ENCODE measurements at places on chromosomes 1 and 21.

- DNase-seq: no peak
These were observed 51.9 kb upstream of the ZNF326 start for GRCh38 chr1:89942825-89943658.

GRCh38 chr1:155974208-155975115, 3.9 kb downstream of the ARHGEF2 start:
- no peak for DNase-seq

DNA sequence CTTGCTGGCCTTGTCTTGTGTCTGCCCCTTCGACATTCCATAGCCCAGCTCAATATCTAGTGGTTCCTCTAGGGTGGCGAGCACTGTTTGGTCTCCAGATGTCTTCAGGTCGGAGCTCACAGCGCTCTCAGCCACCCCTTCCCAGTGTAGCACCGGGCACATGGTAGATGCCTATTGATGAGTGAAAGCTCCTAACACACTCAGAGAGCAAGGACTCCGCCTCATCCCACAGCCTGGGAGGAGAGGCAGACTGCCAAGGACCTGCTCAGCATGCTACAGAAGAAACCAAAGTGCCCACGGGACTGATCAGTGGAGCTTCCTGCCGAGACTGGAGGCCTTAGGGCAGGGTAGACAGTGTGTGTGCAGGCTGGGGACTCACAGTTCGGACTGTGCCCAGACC, 10.9 kb downstream of the PCSK9 start:
- DNase-seq: peak; percentile 85

GRCh38 chr1:170164103-170164763, 18.5 kb downstream of the NTMT2 start:
- no peak for DNase-seq

DNA sequence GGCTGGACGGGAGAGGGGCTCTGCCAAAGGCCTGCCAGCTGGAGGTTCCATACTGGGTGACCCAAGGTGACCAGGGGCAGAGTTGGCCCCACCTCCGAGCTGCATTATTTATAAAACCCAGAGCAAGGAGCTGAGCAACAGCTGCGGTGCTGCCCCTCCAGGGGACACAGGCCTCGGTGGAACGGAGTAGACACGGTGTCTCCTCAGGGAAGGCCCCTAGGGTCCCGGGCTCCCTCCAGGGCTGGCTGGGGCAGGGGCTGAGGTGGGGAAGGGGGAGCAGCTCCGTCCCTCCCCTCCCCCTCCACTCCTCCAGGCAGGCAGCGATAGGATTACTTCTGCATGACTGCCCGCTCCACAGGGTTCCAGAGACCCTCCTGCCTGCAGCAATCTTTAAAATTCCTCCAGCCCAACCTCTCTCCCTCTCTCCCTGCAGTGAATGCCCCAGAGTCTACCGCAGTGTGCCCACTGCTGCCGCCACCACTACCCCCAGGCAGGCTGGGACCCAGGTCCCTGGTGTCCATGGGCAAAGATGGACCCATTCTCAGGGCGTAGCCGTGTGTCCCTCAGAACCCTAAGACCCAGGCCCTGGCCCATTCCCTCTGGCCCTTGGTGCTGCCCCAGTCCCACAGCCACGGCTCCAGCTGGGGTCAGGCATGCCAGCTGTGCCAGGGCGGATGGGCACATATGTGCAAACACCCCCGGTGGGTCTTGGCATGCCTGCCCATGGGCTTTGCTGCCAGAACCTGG, 10.8 kb downstream of the AHDC1 start:
- DNase-seq: no peak

DNA sequence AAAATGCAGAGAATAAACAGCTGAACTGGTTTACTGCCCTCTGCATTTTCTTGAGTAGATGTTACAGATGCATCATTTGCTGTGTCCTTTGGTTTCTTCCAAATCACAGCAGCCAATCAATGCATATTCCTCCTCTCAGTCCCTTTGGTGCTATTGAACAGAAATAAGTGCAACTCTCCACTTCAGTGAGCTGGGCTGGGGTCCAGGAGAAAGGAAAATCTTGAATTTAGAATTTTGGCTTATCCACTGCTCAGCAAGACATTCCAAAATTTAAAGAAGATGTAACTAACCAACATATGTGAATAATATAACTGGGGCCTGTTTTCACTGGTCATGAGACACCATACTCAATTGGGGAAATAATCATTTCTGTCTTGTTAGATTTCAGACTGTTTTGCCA, 39.2 kb downstream of the PRMT6 start:
- no peak for DNase-seq

- DNase-seq: peak; percentile 87
These were observed 77.3 kb upstream of the BCAR3 start for GRCh38 chr1:93758842-93759515.

GRCh38 chr1:21165076-21165475, 11.6 kb downstream of the EIF4G3 start:
- no peak for DNase-seq

DNA sequence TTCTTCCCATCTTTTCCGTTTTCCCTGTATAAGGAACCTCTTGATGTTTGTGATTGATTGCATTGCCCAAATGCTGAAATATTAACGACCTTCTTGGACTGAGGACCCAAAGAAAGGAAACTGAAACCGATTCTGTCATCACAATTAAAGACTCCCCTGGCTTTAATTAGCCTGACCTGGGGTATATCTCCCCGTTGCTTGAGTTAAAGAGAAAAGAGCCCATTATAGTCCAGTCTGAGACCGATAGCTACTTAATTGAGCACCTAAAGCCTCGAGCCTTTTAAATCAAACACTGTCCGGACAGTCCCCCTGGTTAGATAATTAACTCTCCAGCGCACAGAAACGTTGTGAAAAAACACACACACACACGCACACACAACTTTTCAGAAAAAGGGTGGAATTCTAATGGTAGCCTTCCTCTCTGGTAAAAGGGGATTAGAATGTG, 8.0 kb downstream of the LMO4 start:
- DNase-seq: no peak

GRCh38 chr1:214316593-214316992, 35.6 kb downstream of the SMYD2 start:
- DNase-seq: peak; percentile 61

GRCh38 chr1:7783178-7783711, 846 bp upstream of the PER3 start:
- DNase-seq: peak; percentile 20

DNA sequence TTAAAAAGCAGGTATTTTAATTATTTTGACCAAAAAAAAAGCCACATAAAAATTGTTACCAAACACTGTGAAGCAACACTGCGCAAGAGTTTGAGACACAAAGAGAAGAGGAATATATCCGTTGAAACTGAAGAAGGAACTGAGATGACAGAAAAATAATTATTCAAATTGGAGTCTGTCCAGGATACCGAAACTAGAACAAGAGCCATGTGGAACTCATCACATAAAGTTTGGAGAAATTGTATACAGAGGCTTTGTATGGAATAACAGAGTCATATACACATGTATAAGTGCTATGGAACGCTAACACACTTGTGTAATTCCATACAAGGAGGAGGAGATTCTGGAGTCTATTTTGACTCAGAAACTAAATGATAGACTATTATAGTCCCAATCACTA, 675.1 kb upstream of the ADGRL2 start:
- no peak for DNase-seq

DNA sequence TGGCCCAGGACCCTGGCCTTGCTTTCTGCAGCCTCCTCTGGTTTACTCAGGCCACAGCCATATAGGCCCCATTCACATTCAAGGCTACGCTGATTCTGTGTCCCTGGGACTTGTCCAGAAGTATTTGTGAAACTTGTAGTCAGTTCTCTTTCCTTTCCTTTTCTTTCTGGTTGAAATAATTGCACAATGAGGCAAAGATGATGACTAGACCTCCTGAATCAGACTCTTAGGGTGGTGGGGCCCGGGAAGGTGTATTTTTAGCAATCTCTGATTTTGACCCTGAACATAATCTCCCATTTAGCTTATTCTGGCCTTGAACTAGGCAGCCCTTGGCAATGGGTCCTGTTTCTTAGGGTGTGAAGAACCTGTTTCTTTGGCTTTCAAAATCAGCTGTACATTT, 39.9 kb downstream of the STUM start:
- DNase-seq: no peak

DNA sequence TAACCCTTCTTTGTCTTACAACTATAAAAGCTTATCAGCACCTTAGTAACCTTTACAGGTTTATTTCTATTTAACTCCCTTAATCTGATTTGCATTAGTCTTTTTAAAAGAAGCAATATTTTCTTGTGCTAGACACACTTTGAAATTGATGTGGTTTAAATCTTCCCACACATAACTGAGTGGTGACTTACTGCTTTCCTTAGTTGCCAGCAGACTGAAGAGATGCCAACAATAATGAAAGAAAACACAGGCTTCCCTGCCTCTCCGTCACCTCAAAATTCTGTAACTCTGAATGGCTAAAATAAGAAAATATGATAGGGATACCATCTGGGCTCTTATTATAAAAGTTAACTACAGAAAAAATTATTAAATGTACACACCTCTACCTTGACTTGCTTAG, 196.8 kb downstream of the PTBP2 start:
- DNase-seq: peak; percentile 86

- DNase-seq: peak; percentile 62
These were observed 25.1 kb upstream of the RUNX3 start for GRCh38 chr1:24955161-24955560.

DNA sequence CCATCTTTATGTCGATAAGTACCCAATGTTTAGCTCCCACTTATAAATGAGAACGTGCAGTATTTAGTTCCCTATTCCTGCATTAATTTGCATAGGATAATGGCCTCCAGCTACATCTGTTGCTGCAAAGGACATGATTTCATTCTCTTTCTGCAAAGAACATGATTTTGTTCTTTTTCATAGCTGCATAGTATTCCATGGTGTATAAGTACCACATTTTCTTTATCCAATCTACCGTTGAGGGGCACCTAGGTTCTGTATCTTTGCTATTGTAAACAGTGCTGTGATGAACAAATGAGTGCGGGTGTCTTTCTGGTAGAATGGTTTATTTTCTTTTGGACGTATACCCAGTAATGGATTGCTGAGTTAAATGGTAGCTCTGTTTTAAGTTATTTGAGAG, 63.0 kb downstream of the HLX start:
- no peak for DNase-seq

DNA sequence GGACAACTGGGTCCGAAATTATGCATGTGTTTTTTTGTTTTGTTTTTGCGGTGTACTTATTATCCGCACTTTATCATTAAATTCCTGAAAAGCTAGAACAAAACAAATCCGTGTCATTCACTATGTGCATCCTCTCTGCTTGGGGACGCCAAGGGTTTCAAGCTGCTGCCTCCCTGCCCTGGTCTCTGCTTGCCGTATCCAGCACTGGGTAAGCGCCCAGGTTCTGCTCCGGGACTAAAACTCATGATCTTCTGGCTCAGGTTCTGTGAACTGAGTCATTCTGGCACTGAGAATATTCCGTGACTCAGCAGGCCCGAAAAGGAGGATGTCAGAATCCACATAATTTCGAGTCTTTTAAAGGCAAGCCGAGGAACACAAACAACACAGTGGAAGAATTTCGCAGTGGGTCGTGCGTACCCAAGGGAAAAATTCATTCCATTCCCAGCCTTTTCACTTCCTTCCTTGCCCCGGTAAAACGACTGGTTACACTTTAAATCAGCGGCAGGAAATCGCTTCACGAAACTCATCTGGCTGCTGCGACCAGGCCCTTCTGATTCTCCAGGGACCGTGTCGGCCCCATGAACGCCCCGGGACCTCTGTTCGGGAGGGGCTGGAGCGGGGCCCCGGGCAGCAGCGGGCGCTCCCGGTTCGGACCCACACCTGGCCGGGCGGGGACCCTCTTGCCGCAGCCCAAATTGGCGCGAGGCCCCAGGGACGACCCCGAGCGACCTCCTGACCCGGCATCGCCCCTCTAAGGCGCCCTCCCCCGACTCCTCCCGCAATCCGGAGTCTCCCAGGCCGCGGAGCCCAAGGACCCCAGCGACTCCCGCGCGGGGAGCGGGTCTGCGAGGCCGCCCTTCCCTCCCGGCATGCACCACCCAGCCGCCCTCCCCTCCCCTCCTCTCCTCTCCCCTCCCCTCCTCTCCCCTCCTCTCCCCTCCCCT, 746 bp upstream of the LAMC1 start:
- peak; percentile 98 for DNase-seq

DNA sequence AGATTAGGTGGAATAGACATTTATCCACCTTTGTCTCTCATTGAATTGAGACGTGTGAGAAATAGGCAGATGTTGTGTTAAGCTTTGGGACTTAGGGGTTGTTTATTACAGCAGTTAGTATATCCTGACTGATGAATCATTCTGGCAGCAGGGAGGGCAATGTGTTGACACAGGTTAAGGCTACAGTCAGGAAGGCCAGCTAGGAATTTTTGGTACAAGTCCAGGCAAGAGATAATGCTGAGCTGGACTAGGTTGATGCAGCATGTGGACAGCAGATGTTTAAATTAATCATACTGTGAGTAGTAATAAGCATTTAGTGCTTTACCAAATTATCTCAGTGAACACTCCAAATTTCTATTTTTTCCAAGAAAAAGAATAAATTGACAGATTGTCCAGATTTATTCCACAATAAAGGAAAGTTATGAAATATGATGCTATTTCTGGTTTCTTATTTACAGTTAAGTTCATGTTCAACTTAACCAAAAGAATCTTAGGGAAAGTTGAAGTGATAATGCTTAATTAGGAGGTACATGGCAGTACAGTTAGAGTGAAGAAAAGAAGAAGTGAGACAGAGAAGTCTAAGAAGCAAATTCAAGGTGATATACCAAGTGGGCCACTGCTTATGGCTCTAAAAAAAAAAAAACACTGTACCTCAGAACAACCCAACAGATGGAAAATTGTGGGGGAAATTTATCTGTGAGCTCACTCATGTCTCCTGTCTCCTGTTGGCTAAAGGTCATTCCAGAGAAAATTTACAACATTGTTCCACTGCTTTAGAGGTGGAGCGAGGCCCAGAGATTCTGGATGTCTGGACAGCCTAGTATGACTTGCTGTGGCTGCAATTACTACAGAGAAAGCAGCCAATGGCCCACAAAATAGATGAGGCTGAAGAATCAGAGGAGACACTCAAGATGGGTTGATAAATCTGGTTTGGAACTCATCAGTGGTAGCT, 102.7 kb upstream of the C21orf91 start:
- DNase-seq: peak; percentile 72

GRCh38 chr1:67162954-67163353, 3.3 kb upstream of the IL23R start:
- DNase-seq: peak; percentile 68

DNA sequence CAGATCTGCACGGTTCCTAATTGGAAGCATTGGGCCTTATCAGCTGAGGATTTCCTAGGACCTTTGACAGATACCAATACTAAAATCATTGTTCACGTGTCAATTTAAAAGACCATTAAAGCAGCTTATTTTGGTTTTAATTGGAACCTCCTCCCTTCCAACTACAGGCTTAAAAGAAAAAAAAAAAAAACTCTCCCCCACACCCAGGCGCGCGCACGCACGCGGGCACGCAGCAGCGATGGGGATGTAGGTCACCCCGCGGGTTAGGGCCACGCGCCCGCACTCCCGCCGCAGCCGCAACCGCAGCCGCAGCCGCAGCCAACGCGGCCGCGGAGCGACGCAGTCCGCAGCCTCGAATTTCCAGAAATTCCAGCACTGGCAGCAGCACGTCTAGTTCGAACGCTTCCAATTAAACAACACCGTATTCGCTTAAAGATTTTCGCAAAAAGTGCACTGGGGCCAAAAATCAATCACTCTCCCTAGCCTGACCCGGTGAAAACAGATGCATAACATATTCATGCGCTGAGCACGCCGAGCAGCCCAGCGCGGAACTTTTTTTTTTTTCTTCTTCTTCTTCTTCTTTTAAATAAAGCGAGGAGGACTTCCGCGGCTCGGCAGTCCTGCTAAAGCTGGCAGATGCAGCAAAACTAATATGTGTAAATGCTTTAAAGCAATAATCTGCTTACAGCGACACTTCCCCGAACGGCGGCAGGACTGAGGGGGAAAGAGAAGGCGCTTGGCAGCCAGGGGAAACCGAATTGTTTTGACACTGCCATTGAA, 13.3 kb upstream of the BARHL2 start:
- DNase-seq: peak; percentile 20

- no peak for DNase-seq
These were observed 1768.7 kb downstream of the BRINP3 start for GRCh38 chr1:188708795-188709535.

Data from astrocyte of the spinal cord (primary cell).